A172 (cell line): ENCODE measurements at places on chromosomes 5 and 9.
A peak's percentile ranks its signal among the peaks of the same experiment; 100 is the strongest.

DNA sequence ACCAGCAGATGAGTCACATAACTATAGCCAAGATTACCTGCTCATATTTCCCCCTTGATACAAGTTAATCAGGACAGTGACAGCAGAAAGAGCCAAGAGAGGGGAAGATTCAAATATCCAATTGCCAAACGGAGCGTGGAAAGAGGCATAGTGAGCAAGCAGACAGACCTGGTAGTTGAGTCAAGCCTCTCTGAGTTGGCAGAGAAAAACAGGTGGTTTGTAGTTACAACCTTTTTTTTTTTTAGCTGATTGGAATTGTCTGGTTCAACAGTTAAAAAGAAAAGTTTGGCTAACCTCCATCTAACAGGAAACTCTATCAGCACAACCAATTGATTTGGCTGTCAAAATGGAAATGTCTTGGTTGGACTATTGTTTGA is 272.1 kb downstream of the TLE1 start:
- no peak for DNase-seq

GRCh38 chr5:171032435-171032973 is 170.7 kb downstream of the RANBP17 start:
- no peak for DNase-seq

DNA sequence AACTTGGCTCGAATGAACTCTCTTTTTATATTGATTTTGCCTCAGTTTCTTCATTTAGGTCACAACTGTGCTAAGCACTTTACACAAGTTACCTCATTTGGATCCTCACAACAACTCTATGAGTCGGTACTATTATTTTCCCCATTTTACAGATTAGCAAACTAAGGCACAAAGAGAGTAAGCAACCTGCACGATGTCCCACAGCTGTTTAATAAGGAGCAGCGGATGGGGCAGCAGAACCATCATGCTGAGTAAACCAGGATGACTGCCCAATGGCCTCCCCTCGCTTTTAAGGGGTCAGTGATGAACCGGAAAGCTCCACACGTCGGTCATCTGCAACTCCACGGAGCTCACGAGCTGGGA is 607 bp downstream of the PRELID2 start:
- no peak for DNase-seq

DNA sequence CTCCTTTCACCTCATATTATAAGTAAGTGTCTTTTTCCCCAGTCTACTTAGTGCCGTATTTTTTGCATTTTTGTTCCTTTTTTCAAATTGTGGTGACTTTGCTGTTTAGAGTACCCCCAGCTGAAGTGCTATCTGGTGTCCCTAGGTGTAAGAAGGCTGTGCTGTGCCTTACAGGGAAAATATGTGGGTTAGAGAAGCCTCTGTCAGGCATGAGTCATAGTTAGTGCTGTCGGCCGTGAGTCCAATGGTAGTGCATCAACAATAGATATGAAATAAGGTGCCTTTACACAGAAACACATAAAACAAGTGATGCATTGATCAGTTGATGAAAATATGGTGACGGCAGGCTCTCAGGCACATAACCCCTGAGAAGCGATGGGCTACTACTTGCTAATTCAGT is 20.1 kb downstream of the SYK start:
- DNase-seq: peak; percentile 51

DNA sequence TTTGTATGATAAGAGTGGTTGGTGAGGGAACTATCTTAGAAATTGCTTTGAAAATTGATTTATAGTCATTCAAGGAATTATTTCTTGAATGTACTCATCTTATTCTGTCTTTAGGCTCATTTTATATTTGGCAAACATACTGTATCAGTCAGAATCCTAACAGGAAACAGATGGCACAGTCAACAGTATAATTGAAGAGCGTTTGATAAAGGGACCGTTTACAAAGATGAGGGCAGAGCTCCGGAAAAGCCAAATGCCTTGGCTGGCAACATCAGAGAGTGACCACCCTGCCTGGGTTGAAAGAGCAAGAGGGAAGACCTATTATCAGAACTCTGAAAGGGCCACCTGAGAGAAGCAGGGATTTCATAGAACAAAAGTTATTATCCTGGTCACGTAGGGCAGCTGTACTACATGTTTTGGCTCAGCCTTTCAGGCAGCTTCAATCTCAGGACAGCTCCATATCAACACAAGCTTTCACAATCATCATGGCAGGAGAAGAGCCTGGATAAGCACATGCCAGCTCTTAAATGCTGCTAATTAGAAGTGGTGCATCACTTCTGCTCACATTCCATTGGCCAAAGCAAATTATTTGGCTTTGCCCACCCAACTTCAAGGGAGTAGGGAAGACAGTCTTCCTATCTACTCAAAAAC is 47.2 kb upstream of the ARL15 start:
- DNase-seq: peak; percentile 13

DNA sequence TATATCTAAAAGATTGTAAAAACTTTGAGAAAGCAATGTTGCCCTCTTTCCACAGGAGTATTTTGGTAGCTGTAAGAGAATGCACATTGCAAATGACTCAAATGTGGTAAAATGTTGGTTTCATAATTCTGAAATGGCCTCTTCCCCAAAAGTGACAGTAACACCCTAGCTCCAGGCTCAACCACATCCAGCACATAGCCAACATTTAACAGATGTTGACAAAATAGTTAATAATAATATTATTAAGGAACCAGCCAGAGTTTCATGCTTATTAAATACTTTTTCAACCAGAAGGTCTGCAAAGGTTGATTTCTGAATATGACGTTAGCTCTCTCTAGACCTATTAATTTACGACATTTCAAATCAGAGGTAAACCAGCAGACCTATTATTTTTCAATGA is 1.3 kb downstream of the ANXA1 start:
- no peak for DNase-seq

DNA sequence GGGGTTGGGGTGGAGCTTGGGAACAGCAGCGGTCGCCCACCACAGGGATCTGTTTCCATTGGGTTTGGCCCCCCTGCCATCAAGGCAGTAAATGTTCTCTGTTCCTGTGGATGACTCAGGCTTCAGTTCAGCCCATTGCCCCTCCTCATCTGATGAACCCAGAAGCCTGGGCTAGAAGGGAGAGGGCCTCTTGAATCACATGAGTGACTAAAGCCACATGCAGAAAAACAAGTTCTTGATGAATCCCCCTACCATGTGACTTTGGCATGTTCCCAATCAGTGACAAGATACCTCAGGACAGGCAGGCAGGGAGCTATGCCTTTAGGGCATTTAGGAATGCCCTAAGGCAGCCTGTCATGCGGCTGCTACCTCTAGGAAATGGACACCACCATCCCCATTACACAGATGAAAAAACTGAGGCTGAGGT is 2.5 kb downstream of the SH3PXD2B start:
- peak; percentile 68 for DNase-seq

GRCh38 chr9:135990468-135991429 is 29.6 kb upstream of the UBAC1 start:
- peak; percentile 46 for DNase-seq

GRCh38 chr5:87277279-87277835 is 9.7 kb downstream of the RASA1 start:
- no peak for DNase-seq

DNA sequence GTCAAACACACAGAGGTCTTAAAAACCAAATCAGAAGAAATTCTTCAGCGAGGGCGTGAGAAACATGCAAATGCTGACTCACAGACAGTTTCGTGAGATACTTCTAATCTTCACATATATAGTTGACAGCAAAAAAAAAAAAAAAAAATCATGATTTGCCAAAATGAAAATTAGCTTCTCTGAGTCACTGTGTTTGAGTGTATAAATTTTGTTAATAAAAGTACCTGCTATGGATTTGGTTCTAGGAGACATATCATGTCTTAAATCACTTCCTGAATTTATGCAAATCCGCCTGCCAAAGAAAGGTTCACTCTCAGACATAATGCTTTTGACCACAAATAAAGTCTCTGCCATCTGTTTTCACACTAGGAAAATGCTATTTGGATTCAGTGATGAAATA is 114.3 kb downstream of the SLC1A3 start:
- no peak for DNase-seq

DNA sequence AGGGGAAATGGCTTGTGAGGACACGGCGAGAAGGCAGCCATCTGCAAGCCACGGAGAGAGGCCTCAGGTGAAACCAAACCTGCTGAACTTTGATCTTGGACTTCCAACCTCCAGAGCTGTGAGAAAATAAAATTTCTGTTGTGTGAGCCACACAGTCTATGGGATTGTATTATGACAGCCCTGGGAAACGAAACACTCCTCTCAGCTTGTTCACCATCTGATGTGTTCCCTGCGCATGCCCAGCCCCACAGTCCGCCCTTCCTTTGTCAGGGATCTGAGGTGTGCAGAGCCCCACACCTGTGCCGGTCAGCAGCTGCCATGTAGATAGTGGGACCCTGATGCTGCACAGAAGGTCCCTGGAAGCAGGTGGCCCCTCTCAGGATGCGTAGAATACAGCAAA is 34.1 kb downstream of the PLPP7 start:
- DNase-seq: no peak

- no peak for DNase-seq
Measured at GRCh38 chr9:126504086-126504976, 109.4 kb upstream of the LMX1B start.

DNA sequence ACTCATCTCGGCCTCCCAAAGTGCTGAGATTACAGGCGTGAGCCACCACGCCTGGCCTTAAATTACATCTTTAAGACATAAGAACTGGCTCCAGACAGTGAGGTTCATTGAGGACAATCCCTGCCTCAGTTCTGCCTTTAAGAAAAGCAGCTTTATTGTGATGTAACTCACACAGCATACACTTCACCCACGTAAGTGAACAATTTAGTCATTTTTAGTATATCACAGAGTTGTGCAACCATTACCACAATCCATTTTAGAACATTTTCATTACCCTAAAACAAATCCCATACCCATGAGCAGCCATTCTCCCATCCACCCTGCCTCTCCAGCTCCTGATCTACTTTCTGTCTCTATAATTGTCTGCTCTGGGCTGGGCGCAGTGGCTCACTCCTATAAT is 24.0 kb upstream of the LTC4S start:
- DNase-seq: no peak

DNA sequence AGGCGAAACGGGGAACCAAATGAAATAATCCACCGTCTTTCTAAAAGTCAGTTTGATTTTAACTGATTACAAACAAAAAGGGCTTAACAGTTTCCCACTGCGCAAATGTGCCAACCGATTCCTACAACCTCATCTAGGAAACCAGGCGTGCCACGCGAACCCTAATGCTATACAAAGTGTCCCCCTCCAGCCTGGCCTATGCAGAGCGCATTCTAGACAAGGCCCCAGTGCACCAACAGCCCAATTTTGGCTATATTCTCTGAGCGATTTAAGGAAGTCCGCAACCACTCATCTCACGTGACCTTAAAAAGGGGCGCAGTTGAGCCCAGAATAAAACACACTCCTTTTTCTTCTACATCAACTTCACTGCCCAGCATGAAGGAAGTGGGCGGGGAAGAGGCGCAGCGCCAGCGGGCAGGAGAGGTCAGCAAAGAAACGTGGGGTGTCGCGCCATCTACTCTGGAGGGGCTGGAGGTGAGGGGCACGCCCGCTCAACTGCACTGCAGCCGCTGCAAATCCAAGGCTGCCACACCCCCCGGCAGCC is 779 bp downstream of the FAM13B start:
- DNase-seq: peak; percentile 70

DNA sequence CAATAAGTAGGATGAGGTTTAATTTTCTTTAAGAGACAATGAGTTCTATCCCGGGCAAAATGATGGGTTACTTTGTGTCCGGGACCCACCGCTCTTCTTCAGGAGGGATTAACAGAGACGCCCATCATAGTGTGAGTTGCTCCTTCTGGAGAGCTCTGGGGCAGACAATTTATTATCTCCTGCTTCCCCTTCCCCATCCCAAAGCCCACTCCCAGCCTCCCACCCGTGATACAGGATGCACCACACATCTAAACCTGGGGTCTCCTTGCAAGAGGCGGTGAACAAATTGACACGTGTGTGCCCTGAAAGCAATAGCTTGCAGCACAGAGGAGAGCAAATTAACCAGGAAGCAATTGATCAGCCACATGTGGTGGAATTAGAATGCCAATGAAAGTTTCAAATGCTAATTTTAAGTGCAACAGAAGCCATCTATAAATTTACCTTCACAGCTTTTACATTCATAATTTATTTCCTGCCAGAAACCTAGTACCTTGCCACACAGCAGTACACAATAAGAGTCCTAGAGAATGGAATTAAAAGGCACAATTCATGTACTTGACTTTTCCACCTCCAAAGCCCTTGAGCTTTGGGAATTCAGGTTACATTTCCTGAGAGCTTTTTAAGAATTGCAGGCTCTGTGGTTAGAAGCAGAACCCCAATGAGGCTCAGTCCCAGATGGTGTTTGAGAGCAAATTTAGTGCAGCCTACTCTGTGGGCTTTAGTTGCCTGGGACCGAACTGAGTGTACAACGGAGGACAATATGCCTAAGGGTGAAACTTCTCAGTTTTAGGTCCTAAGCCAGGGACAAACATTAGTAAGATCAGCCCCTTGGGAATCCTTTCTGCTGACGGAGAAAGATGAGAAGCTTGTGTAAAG is 399.6 kb downstream of the MED10 start:
- no peak for DNase-seq

GRCh38 chr5:160293901-160294561 is 18.3 kb downstream of the CCNJL start:
- DNase-seq: no peak

DNA sequence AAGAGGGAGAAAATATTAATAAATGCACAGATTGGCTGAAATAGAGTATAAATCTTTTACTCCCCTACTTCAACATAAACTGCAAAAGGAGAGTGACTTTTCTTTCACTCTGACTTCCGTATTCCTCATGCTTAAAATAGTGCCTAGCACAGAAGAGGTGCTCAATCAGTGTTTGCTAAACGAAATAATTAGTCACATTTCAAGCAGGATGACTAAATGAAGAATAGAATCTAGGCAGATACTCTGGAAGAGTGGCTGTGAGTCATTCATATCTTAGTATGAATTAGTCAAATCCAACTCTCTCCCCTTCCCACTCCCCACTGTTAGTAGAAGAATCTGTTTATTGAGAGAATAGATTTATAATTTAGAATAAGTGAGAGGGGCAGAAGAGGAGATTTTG is 4.8 kb downstream of the CD274 start:
- peak; percentile 78 for DNase-seq

- DNase-seq: no peak
Measured at GRCh38 chr9:137042751-137043727, 2.9 kb downstream of the NPDC1 start.

GRCh38 chr5:108373426-108373825 is 8.5 kb downstream of the FBXL17 start:
- DNase-seq: no peak

- DNase-seq: no peak
Measured at GRCh38 chr9:121989010-121989409, 104.1 kb downstream of the TTLL11 start.

GRCh38 chr5:33417632-33418031 is 23.1 kb upstream of the TARS1 start:
- DNase-seq: no peak
